Stomach (tissue), 19 donors: ENCODE measurements at places on chromosomes 1 and 21. TPM values are rescaled to one million over a fixed set of nuclear protein-coding genes. Genes with fewer than 3 reads are reported as not detected.

GRCh38 chr1:38889589-38889988 lies 8.2 kb upstream of the GJA9 start:
- no peak for DNase-seq

GRCh38 chr1:17683598-17683997 lies 71.5 kb upstream of the ACTL8 start:
- DNase-seq = no peak

- peak; percentile 45 for DNase-seq
These were observed 45.8 kb downstream of the MIGA1 start for GRCh38 chr1:77825131-77825709.

The ACKR1 gene
- 14.4 TPM for polyA plus RNA-seq

The PDE4B gene
- 1.5 TPM for polyA plus RNA-seq

- DNase-seq = peak; percentile 28
These were observed 14.3 kb upstream of the DDX59 start for GRCh38 chr1:200684015-200684414.

DNA sequence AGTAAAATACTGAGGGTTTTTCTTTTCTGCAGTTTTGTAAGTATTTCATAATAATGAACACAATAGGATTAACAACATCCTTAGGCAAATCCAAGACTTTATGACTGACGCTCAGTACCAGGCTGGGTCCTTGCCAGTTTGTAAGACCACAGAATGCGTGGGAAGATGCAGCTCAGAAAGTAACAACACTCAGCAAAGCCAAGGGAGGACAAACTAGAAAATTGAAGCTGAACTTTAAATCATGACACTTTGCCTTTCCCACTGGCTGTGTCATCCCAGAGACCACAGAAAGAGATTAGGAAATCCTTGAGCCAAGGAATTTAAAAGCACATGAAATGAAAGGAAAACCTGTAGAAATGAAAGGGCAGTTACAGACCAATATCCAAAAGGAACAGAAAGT lies 426.3 kb upstream of the CHRM3 start:
- DNase-seq = no peak

GRCh38 chr1:6256645-6257044 lies 4.3 kb downstream of the GPR153 start:
- DNase-seq = no peak

The PGLYRP4 gene
- 4.3 TPM for polyA plus RNA-seq

DNA sequence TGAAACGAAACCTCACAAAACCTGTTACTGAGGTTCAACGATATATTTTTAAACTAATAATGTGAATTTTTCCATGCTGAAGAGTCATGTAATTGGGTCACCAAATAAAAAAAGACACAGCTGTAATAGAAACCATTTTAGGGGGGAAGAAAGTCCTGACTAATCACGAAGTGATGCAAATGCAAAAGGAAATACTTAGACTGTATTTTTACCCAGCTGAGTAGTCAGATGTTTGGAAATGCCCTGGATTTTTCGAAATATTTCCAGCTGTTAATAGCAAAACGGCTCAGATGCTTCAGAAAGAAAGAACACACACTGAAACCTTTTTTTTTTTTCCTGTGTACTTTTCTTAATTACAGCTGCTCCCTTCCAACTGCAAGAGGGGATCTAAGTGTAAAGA lies 210.3 kb downstream of the SETD4 start:
- peak; percentile 38 for DNase-seq

- DNase-seq = no peak
These were observed 67.2 kb downstream of the SYDE2 start for GRCh38 chr1:85133565-85134159.

The PSEN2 gene
- polyA plus RNA-seq = 8.8 TPM

DNA sequence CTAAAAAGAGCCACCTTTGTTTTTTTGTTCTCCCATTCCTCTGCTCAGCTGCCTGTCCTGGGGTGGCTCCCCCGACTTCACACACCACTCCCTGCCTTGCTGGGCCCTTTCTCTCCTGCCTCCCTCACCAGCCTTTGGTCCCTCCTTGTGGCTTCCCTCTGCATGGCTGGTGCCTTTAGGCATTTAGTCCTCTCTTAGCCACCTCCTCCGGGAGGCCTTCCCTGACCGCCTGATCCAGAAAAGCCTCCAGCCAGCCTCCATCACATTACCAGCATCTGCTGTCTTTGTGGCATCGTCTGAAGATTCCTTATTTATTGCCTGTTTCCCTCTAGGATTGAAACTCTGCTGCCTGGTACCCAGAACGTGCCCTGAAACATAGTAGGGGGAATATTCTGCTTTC lies 46.2 kb upstream of the ACOT11 start:
- no peak for DNase-seq

GRCh38 chr21:31855180-31855579 lies 17.6 kb upstream of the HUNK start:
- DNase-seq = no peak

DNA sequence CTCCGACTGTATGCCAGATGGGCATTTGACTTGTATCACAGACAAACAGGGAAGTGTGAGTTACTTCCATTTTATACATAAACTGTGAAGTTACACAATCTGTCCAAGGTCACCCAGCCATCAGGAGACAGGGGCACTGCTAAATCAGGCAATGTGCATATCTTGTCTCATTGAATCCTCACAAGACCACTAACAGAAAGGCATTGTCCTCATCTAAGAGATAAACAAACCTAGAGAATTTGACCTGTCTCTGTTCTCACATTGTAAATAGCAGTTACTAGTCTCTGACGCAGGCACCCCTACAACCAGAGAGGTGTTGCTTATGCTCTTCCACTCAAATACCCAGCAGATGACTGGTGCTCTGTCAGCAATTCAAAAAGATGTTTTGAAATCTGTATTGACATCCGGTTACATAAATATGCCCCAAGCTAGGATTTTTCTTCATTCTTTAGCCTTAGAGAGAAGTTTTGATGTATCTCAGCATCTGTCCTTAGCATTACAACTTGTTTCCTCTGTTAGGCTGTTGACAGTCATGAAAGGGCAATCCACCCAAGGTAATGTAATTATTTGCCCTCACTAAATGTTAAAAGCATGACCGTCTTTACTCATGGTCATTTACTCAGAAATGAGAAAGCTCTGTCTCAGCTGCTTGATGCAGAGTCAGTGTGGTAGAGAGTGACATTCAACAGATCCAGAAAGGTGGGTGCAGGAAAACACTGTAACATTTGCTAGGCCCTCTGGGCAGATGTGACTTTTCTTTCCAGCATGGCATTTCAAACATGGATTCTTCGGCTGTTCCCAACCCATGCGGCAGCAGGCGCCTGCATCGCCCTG lies 51.9 kb upstream of the ZNF326 start:
- DNase-seq = no peak

The NEGR1 gene
- polyA plus RNA-seq = 4.4 TPM

DNA sequence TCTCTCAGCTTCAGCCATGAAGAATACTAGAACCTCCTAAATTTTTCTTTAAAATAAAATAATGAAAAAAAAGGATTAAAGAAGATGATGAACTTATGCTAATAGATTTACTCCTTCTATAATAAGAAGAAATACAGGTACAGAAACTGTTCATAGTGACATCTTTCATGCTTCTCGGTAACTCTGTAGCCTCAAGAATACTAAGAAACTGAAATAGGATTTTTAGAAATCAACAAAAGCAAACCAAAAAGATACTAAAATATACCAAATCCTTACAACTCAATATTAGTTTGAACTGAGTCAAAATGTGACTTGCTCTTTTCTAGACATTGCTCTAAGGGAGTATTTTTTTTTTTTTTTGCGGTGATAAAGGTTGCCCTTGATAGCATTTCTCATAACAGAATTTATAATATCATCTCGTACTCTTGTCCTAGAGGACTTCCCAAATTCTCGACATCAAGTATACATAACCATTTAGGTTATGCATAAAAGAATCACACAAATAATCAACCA lies 42.8 kb downstream of the ZZZ3 start:
- no peak for DNase-seq

DNA sequence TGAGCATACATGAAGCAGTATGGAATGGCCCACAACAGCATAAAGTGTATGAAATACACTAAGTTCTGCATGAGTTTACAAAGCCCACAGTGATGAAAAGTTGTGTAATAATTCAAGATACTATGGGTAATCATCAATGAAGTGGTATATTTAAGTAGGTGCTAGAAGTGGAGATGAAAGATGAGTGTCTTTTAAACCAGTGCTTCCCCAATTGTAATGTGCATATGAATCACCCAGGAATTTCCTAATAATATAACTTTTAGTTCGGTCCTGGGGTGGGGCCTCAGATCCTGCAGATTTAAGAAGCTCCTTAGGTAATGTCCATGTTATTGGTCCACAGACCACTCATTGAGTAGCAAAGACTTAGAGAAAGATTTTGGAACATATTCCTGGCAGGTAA lies 184.9 kb downstream of the DUSP10 start:
- no peak for DNase-seq

The FCAMR gene
- not detected for polyA plus RNA-seq

The ELF3 gene
- polyA plus RNA-seq = 242 TPM

The NCAM2 gene
- polyA plus RNA-seq = 0.61 TPM

- peak; percentile 31 for DNase-seq
These were observed 41.0 kb upstream of the HAO2 start for GRCh38 chr1:119327450-119328155.

DNA sequence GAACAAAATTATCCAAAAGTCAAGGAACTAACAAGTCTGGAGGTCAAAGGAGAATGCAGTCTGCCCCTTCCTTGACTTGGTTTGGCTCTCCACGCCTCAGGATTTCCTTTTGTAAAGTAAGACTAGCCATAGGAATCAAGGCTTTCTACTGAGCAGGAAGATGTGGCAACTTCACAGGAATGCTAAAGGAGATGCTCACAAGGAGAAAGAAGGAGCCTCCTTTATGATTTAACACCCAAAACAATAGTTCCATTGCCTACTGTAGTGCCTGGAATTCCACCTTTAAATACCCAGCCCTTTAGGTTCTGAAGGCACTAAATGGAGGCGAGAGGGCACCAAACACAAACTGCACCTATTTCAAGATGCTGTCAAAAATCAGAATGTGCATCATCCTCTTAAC lies 176.3 kb upstream of the NFIA start:
- DNase-seq = no peak

GRCh38 chr1:72322910-72323309 lies 40.6 kb upstream of the NEGR1 start:
- no peak for DNase-seq

- DNase-seq = no peak
These were observed 829 bp downstream of the ALX3 start for GRCh38 chr1:110069404-110070281.

DNA sequence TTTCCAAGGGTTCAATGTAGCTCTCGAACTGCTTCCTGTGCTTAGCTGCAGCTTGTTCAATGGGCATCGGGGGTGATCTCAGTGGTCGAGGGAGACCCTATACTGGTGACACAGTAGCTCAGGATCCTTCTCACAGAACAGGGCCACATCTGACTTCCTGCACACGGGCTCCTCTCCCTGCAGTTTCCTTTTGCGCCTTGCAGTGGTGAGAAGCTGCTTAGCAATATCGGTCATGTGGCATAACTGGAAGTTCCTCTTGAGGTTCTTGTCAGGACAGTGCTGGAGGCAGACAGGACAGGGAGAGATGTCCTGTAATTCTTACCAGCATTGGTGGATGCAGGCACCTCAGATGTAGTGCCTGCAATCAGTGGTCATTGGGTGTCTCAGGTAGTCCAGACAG lies 140.5 kb upstream of the MAP1LC3C start:
- DNase-seq = no peak

- DNase-seq = no peak
These were observed 29.7 kb upstream of the GRIK3 start for GRCh38 chr1:37064039-37064438.

- DNase-seq = no peak
These were observed 115.9 kb downstream of the KCND3 start for GRCh38 chr1:111873460-111874030.

The C1orf87 gene
- not detected for polyA plus RNA-seq

GRCh38 chr1:78869136-78869535 lies 137.4 kb downstream of the ADGRL4 start:
- no peak for DNase-seq

- DNase-seq = peak; percentile 71
These were observed 110.4 kb downstream of the RERE start for GRCh38 chr1:8706995-8707396.
